ENCODE measurements at places on chromosomes 2 and 18.
A peak's percentile ranks its signal among the peaks of the same experiment; 100 is the strongest.

- DNase-seq: peak; percentile 89
Observed at GRCh38 chr2:234502285-234502918, 5.5 kb upstream of the ARL4C start.

DNA sequence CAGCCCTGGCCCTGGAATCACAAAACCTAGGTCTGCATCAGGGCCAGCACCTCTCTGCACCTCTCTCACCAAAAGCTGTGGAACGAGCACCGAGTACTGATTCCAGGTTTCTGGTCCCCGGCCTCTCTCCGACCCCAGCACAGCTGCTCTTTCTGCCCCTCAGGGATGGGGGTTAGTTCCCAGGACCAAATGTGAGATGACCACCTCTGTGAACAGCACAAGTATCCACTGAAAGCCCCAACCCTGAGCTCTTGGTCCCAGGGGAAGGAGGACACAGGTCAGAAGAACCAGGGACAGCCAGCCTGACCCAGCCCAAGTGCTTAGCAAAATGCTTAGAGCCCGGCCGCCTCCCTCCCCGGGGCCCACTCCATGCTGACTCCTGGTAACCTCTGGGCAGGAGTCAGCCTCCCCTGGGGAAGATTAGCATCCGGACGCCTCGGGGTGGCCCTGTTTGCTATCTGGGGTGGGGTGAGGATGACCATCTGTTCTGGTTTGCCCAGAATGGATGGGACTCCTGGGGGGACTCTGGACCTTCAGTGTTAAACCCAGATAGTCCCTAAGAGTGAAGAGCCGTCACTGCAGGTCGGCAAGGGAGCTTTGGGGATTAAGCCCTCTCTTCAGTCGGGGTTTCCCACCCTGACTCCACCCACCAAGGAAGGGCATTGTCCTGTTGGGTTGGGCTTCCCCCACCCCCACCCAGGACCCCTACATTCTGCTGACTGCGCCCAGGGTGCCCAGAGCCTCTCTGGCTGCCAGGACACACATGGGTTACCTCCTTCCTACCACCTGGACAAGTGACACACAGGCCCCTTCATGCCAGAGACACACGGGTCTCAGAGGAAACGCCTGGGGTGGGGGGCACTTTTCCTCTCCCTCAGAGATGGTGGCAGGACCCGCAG is 9.4 kb upstream of the GPR55 start:
- DNase-seq: no peak

GRCh38 chr2:51650769-51651168 is 618.8 kb upstream of the NRXN1 start:
- DNase-seq: no peak

DNA sequence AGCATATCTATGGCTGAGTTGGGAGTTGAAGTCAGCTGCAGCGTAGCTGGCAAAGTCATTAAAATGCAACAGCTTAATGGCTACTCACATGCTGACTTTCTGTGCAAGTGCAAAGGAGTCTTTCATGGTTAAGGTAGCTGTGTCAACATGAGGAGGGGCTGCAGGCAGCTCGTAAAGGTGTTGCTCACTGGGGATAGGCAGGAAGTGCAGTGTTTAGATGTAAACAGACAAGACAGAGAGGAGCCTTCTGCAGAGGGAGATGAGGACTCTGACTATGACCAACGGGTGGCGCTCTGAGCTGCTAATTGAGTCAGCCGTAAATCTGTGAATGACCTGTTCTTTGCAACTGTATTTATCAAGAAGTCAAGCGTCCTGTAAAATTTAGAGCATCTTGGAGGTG is 22.3 kb upstream of the CAVIN2 start:
- DNase-seq: peak; percentile 48

DNA sequence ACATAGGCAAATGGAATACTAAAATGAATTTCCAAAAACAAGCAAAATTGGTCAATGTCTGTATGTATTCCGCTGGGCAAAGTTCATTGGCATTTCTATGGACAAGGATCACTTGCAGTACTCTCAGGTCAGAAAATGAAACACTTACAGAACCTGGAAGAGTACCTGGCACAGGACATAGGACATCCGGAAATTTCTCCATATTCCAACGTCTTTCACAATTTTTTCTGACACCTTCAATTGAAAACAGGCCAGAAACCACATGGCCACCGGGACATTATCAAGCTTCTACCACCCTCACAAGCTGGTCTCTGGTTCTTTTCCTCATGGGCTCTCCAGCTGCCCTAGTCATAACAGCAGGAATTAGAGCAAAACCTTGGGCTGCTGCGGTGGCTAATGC is 96.9 kb upstream of the MSH6 start:
- no peak for DNase-seq

GRCh38 chr2:117968722-117969121 is 45.1 kb downstream of the CCDC93 start:
- no peak for DNase-seq
